NCI-H226 (cell line): ENCODE measurements at places on chromosomes 1 and 21.
A peak's percentile ranks its signal among the peaks of the same experiment; 100 is the strongest.

DNA sequence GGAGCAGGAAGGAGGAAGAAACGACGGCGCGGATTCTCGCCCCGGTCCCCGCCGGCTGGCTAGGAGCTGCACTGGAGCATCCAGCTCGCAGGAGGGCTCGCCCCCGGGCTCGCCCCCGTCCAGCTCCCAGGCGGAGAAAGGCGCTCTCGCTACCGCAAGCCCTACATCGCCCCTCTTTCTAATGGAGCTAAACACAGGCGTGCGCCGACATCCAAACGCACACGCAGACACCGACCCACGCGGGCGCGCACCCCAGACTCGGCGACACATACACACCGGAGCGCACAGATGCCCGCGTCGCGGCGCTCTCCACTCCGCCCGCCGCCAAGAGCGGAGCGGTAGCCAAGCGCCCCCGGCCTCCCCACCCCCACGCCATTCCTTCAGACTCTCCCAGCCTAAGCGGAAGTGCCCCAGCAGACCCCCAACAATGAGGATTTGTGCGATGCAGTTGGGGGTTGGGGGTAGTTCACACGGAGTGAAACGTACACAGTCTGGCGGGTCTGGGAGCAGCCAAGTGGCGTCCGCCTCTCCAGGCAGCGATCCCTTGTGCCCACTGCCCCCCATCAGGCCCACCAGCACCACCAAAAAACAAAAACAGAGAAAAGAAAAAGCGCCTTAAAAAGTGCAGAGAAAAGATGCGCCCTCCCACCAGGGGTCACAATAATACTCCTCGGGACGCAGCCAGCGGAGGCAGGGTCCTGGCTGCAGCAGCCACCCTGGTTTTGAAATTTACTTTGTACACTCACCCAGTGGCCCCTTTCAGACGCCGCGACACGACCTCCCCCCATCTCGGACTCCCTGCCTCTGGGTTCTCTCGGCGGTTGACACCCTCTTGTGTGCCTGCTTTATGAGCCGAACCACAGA, 1.4 kb downstream of the DAB1 start:
- no peak for DNase-seq

GRCh38 chr21:28704746-28705145, 287.9 kb downstream of the LTN1 start:
- DNase-seq = no peak

DNA sequence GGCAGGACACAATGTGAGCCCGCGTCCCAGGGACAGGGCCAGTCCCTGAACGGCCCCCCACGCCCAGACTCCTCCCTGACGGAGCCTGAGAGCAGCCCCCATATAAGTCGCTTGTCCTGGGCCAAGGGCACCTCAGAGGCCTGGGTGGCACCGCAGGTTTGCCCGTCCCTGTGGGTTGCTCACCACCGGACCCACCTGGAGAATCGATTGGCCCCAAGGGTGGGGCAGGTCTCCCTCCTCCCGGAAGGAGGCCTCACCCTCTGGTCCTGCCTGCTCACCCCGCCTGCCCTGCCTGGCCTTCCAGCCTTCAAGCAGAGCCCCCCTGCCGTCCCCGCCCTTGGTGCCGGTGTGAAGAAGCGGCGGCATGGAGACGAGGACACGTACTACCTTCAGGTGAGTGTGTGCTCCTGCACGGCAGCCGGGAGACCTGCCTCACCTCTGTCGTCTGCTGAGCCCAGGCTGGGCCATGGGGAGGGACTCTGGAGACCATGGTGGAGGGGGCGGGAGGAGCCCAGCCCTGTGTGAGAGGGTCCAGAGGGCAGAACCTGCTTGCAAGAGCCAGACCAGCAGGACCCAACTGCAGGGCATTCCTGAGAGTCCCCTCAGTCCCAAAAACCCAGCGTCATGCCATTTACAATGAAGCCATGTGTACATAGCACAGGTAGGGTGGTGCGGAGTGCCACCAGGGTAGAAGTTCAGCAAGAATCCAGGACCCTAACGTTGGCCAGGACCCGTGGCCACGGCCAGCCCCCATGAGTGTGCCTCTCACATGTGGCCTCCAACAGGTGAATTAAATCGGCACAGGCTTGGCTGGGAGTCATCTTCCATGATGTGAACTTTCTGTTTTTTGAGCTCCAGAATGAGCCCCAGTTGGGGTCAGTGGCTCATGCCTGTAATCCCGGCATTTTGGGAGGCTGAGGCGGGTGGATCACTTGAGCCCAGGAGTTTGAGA, 24.1 kb upstream of the CCDC27 start:
- no peak for DNase-seq

DNA sequence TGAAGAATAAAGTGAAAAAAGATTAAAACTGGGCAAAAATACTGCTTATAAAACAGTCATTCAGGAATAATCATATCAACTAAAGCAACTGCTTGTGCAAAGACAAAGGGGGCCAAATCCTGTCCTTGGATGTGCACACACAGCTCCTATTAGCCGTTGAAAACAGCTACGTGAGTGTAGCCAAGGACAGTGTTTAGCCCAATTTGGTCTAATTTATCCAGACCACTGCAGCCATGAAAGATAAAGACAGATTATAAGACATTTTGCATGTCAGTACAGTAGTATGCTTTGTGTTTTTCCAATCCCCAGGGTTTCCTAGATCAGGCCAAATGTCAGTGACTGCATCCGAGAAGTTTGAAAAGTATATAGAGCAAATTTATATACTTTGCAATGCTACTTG, 146.3 kb upstream of the PKN2 start:
- DNase-seq = no peak

DNA sequence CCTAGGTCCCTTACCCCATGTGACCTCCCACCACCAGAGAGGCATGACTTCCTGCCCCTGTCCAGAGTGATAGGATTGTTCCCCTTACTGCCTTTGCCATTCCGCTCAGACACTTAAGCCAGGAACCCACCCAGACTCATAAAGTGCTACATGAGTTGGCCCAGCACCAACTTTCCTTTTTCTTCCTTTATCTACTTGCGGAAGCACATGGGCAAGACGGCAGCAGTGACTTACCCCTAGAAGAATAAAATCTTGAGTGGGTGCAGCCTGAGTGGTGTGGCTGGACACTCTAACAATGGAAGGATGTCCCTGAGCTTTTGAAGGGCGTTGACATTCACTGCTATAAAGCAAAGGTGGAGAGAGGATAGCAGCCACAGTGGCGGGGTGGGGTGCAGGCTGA, 100.1 kb downstream of the MAB21L3 start:
- no peak for DNase-seq

DNA sequence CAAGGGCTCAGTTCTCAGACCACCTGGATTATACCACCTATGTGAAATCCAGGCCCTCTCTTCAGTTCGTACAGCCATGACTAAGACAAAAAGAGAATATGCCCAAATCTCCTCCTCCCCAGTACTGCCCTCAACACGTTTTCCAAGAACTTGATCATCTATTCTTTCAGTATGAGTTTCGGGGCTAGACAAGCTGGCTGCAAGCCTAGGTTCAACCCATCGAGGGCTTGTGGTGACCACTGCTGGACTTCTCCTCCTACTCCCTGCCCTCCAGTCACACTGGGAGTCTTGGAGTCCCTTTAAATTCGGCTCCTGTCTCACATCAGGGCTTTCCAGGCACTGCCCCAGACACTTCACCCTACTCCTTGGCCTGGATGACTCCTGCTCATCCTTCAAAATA, 352.3 kb downstream of the KCNH1 start:
- no peak for DNase-seq

DNA sequence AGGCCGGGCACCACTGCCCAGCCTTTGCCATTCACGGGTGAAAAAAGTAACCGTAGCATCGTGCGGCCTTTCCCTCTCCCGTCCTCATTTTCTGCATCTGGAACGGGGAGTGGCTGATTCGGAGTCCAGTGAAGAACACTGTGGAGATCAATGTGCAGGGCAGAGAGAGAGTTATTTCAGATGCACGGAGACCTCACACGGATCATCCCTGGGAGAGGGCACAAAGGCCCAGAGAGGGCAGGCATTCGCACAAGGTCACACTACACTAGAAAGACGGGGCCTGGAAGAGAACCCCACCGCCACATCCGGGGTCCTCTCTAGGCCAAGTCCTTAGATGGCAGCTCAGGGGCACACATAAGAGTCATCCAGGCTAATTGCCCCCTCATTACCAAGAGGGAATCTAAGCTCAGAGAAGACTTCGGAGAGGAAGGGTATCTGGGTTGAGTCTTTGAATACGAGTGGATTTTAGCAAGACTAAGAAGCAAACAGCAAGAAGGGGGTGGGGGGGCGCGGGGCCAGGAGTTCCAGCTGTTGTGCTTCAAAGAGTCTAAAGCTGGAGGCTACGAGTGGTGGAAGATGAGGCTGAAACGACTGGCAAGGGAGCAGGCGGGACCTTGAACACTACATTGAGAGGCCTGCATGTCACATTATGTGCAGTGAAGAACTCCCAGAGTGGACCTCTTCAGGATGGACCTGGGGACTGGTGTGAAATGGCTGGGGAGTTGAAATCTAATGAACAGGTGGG, 857 bp downstream of the GPX7 start:
- DNase-seq = no peak

GRCh38 chr1:32221581-32221979, 573 bp downstream of the TMEM234 start:
- DNase-seq = no peak

DNA sequence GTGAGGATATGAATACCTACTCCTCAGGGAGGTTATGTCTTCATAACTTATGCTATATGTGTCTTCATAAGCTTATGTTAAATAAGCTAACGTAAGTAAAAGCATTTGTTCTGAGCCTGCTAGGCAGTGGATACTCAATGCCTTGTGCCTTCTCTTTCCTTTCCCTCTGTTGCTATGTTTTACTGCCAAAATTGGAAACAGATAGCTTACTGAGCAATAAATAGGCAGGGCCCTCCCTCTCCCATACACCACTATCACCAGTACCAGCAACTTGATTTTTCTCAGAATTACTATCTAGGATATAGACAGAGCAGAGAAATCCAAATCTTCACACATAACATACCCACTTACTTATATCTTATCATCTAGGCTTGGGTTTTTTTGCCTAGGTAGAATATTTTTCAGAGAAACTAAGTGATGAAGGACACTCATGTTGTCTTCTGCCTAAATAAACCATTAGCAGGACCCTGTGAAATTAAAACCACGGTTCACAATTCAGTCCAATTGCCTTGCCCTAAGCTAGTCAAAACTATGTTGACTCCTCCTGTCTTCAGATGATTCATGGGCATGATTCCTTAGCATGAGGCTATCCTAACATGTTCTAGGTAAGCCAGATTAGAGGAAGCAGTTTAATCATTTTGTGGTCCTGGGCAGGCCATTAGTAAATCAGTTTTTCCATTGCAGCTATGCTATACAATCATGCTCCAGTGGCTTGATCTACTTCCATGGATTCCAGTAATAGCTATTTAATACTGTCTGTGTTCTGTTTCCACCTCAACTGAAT, 15.9 kb upstream of the LRRC8C start:
- DNase-seq = no peak

GRCh38 chr1:9776685-9777084, 47.1 kb downstream of the CLSTN1 start:
- DNase-seq = no peak

- DNase-seq = peak; percentile 9
These were observed at the start of gene TTC34 for GRCh38 chr1:2801535-2802291. Gene TTC34, minus strand, starts transcription at chr1:2801693. Its CDS starts 866 bp downstream, at chr1:2800827.

DNA sequence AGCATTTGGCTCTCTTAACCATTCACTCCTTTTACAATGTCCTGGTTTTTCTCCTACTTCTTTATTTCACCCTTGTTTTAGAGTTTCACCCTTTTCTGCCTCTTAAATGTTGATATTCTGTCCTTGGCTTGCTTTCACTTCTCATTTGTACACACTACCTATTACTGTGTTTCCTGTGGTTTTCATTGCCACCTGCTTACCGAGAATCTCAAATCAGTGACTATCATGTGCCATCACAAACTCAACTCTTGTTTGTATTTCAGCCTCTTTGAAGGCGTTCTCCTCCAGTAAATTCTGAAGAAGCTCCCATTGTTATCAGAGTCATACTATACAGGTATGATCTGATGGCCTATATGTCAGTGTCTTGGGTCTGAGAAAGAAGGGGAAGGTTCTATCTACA, 65.7 kb downstream of the NPHS2 start:
- DNase-seq = no peak

DNA sequence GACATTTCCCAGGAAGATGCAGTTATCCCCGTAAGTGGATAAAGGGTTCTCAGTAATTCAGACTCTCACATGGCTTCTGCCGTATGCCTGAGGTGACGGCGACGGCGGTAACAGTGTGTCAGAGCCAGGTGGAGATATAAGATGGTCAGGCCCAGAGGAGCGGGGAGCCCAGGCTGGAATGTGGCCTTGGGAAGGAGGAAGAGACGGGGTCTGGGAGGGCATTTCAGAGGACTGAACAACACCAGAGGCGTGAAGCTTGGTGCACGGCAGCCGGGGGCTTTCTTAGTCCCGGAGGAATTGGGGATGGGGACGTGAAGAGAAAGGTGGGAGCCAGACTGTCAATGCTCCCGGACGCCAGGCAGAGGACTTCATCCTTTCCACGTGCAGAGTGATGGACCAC, 1.0 kb downstream of the RER1 start:
- no peak for DNase-seq

GRCh38 chr1:221449194-221449593, 292.7 kb downstream of the DUSP10 start:
- DNase-seq = no peak

- no peak for DNase-seq
These were observed 3.0 kb upstream of the PKN2 start for GRCh38 chr1:88680911-88681622.

DNA sequence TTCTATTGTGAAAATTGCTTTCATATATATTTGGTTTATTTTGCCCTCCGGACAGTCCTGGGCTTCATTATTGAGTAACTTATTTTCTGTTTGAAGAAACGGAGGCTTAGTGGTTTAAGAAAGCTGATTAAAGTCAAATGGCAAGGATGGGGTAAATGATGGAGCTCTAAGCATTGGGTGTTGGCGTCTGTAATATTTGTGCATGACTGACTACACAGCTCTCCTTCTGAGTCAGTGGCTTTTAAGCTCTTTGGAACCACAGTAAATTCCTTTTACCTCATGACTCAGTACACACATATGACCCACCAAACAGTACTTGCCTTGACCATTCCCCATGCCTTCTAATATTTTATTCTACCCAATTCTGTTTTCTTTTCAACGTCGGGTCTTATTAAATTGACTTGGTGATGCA, 21.0 kb downstream of the B3GALT5 start:
- peak; percentile 68 for DNase-seq

DNA sequence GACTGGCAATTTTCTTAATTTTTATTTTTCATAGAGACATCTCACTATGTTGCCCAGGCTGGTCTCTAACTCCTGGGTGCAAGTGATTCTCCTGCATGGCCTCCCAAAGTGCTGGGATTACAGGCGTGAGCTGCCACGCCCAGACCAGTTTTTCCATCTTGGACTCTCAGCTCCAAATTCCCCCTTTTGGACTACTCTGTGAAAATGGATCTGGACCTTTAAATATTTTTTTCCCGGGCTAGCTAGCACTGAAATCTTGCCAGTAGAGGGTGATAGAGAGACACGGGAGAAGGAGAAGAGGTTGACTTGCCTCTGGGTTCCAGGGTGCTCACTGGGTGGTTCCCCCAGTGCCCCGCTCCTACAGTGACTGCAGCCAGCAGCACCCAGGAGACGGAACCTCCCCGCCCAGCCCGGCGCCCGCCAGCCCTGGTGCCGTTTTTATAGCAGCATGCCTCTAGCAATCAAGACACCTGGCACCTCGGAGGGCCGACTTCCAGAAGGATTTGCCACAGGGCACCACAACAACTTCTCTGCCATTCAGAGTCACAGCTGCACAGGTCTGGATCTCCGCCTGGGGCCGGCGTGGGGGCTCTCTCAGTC, 34.7 kb upstream of the SCCPDH start:
- peak; percentile 60 for DNase-seq
